ENCODE measurements at places on chromosomes 1 and 21.
A peak's percentile ranks its signal among the peaks of the same experiment; 100 is the strongest.

GRCh38 chr21:33451634-33452071 lies 28.1 kb downstream of the TMEM50B start:
- no peak for DNase-seq

- DNase-seq = no peak
Measured at GRCh38 chr1:44346184-44346583, 8.9 kb downstream of the ERI3 start.

DNA sequence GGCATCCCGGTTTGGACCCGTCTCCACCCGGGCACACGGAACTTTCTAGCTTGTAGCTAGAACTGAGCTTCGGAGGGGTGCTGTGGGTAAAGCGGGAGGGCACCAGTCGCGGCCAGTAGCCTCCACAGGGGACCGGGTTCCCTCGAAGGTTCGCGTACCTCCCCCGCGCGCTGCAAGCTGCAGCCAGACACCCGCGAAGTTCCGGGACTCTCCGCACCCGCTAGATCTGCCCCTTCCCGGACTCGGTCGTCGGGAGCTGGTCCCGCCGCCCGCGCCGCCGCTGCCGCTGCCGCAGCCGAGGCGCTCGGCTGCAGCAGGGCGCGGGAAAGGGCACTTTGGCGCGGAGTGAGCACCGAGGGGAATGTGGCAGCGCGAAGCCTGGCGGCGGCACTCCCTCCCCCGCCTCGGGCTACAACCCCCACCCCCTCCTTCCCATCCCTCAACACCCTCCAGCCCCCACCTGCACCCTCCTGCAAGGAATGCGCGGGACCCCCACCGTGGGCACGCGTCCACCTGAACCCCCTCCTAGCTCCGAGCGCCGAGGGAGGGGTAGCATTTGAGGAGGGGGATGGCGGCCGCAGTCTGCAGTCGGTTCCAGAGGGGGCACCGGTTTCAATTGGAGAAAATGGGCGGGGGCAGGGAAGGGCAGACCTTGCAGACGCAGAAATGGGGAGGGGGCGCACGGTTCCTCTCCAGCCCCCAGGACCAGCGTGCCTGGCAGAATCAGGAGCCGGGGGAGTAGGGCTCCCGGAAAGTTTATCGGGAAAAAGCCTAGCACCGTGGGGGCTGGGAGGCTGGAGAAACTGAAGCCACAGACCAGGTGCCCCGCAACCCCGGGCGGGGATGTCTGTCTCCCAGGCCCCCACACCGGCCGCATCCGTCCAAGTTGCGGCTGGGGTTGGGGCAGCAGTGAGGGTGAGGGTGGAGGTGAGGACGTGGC lies 968 bp downstream of the CSMD2 start:
- DNase-seq = no peak

DNA sequence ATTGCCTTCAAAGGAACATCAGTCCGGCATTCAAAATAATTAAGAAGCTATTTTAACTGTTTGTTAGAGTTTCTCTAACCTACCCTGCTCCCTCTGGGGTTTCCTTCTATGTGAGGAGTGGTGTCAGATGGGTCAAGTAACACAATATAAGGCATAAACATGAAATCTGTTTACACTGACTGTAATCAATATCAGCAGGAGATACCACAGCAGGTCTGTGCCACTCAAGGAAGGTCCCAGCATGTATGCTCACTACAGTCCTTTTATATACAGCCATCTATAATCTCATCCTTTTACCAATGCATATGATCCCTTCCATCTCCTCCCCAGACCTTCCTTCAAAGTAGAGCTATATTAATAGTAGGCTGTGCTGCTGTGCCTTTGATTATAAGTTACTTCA lies 25.4 kb downstream of the EEIG2 start:
- no peak for DNase-seq

DNA sequence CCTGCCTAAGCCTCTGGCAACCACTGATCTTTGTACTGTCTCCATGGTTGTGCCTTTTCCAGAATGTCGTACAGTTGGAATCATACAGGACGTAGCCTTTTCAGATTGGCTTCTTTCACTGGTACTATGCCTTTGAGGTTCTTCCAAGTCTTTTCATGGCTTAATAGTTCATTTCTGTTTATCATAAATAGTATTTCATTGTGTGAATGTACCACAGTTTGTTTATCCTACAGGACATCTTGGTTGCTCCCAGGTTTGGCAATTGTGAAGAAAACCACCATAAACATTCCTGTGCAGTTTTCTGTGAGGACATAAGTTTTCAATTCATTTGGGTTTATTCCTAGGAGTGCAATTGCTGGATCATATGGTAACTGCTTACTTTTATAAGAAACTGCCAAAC lies 190.6 kb upstream of the RAB4A start:
- no peak for DNase-seq

GRCh38 chr1:9419369-9420041 lies 119.8 kb upstream of the SLC25A33 start:
- no peak for DNase-seq

GRCh38 chr1:160704250-160704649 lies 7.4 kb downstream of the CD48 start:
- no peak for DNase-seq

DNA sequence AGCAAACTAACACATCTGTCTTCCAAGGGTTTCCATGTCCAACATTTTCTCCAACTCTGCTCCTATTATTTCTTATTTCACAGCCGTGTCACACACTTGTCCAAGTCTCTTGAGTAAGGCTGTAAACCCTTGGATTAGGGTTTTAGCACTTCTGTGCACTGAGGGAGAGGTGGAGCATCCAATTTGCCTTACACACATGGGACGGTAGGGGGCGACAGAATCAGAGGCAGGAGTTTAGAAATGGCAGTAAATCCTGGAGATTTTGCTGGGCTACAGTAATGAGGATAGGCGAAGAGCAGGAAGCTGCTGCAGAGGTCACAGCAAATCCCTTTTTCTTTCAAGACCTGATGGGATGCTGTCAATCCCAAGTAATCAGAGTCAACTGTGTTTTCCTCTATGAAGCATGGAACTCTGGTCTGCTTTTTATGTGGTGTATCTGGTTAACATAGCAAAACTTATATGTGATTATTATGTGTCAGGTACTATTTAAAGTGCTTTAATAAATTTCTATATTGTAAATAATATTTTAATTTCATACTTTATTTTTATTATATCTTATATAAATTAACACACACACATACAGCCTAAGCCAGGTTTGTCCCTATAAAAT lies 15.4 kb upstream of the LCE5A start:
- DNase-seq = no peak

DNA sequence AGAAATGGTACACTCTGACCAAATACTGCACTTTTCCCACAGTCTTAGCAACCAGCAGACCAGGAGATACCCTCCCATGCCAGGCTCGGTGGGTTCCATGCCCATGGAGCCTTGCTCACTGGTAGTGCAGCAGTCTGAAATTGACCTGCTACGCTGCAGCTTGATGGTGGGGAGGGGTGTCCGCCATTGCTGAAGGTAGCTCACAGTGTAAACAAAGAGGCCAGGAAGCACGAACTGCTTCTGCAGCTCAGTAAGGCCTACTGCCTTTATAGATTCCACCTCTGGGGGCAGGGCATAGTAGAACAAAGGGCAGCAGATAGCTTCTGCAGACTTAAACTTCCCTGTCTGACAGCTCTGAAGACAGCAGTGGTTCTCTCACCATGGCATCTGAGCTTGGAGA lies 12.3 kb upstream of the IFI44L start:
- DNase-seq = no peak

- DNase-seq = no peak
Measured at GRCh38 chr1:218588540-218589172, 243.5 kb downstream of the TGFB2 start.

DNA sequence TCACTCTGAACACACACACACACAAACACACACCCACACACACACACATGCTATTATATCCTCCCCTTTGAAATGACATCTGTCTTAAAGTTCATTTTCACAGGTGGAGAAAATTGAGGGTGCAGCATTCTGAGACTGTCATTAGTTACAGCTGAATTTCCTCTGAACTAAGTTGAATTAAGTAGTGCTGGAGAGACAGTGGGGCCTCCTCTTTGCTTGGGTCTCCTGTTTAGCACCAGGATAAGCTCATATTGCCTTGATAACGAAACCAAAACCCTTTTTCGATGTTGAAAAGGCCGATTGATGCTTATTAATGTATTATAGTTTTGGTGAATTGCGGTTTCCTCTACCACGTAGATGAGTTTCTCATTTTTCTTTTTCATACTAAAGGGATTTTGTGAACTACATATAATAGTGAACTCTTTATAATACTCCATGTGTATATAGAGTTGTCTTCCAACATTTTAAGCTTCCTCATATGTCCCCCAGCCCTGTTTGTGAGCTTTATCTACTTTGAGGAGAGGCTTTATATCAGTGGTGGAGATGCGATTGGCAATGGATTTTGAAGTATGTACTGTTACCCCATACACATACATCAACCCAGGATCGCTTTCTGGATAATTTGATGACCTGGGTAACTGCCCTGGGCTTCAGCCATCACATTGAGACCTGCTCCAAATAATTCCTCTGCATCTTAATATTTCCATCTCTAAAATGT lies 17.4 kb downstream of the DYNLT5 start:
- DNase-seq = no peak

- DNase-seq = no peak
Measured at GRCh38 chr1:63731117-63732043, 42.4 kb upstream of the ROR1 start.

- DNase-seq = no peak
Measured at GRCh38 chr1:30372792-30373433, 350.5 kb downstream of the MATN1 start.

DNA sequence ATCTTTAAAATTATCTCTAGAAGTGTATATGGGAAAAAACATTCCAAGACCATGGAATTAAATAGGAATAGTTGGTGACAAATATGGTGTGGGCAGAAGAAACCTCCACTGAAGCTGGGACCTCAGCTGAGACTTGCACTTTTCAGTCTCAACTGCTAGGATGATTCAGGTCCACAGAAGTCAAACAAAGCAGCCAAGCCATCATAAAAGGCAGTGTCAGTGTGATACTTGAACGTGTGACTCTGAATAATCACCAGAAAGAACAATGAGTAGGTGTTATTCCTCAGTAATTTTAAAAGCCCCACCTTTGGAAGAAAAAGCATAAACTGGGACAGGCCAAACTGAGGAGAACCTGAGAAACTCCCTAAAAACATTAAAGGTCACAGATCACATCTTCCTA lies 90.7 kb downstream of the ZNF281 start:
- DNase-seq = no peak

DNA sequence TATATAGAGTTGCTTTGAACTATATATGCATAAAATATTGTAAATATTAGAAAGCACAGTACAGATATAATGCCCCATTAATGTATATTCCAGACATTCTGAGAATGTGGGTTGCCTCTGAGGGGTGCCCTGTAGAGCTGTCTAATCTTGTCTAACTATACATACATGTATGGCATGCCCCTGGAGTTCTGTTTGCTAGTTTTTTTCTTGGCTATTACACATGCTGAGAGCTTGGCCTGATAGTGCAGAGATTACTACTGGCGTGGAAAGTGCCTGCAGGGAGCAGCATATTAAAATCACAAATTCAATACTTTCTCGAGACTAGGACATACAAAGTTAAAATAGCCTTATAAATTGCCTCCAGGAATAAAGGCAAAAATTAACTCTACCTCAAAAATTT lies 24.1 kb downstream of the KCNA3 start:
- no peak for DNase-seq

- DNase-seq = no peak
Measured at GRCh38 chr1:28185071-28185470, 8.6 kb upstream of the PTAFR start.

DNA sequence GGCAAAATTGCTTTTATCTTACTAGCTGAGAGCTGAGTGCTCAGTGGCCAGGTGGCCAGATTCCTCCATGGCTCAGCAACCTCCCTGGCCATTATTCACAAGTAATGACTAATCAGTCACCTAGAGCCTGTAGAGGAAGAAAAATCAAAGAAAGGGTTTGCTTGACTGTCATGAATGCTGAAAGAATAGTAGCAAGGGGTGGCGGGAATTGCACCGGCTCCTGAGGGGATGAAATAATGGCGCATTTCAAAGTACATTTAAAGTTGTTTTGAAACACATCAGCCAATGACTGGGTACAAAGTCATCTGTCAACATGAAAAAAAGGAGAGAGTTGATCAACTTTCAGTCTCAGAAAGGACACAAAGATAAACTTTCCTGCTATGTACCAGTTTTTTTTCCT lies 99.5 kb downstream of the OMA1 start:
- no peak for DNase-seq

GRCh38 chr1:19738076-19738475 lies 61.6 kb downstream of the TMCO4 start:
- no peak for DNase-seq

DNA sequence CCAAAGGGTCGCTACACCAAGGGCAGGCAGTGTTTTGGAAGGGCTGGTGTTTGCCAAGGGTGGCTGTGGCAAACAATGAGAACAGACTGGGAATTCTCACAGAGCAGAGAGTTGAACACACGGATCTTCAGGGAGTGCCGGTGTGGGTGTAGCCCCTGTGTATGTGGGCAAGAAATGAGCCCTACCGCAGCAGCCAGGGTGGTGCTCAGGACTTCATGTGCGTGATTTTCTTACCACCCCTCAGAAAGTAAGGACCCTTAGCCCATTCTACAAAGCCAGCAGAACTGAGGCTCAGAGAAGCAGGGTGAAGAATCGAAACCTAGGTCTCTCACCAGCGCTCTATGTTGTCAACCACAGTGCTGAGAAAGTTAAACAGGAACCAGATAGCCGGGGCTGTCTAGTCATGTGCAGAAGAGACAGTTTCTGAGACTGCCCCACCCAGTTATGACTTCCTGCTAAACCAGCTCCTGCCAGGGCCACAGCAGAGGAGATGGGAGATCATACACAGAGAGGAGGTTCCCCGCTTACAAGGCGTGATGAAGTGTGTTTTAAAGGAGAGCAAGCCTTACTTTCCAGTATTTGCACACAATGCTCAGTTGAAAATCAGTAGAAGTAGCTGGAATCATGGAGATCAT lies 21.9 kb upstream of the MORC3 start:
- DNase-seq = peak; percentile 33

DNA sequence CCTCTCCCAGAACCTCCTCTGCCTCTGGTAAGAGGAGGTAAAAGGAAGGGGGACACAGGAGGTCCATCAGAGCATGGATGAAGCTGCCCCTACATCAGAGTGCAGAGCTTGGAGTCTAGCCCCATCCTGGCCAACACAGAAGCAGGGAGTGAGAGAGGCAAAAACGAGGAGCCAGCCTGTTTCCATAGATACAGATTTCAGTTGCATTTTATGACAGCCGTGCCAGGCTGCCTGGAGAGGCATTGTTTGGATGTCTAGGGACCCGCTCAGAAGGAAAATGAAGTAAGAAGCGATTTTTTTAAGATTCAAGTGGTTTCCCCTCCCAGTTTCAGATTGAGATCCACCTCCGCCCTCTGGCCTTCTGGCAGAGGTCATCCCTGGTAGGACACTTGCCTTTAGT lies 11.5 kb upstream of the GJA8 start:
- no peak for DNase-seq

- no peak for DNase-seq
Measured at GRCh38 chr1:224089583-224089982, 24.3 kb upstream of the FBXO28 start.
